Thoracic aorta (tissue), 2 donors: ENCODE measurements at places on chromosomes 7 and 10. TPM values are rescaled to one million over a fixed set of nuclear protein-coding genes. Genes with fewer than 3 reads are reported as not detected.

Gene TEX47
- not detected for total RNA-seq

DNA sequence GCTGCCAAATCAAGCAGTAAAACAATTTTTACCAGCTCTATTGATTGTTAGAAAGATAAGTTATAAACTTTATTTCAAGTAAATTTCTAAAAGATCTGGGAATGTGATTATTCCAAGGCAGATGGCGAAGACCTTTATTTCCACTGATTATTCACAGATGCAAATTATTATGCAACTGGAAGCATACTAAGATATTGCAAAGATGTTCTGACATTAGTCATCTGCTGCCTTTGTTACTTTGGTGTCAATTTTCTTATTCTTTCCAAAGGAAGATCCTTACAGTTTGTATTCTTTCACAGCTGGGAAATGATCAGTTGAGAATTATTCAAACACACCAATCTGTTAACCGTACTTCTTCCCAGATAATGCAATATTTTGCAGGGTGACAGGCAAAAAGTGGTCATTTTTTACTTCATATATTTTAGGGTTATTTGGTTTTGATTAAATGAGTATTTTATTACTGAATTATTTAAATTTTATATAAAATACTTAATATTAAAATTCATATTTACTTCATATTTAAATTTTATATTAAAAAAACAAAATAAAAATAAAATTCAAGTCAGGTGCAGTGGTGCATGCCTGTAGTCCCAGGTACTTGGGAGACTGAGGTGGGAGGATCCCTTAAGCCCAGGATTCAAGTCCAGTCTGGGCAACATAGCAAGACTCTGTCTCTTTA, 171.3 kb downstream of the FZD1 start:
- H3K36me3 ChIP-seq = no peaks in the 10 kb centered on the region
- no peaks in the 10 kb centered on the region for H3K4me1 ChIP-seq
- no peak for DNase-seq

Gene CELF2
- total RNA-seq = 73.5 TPM

DNA sequence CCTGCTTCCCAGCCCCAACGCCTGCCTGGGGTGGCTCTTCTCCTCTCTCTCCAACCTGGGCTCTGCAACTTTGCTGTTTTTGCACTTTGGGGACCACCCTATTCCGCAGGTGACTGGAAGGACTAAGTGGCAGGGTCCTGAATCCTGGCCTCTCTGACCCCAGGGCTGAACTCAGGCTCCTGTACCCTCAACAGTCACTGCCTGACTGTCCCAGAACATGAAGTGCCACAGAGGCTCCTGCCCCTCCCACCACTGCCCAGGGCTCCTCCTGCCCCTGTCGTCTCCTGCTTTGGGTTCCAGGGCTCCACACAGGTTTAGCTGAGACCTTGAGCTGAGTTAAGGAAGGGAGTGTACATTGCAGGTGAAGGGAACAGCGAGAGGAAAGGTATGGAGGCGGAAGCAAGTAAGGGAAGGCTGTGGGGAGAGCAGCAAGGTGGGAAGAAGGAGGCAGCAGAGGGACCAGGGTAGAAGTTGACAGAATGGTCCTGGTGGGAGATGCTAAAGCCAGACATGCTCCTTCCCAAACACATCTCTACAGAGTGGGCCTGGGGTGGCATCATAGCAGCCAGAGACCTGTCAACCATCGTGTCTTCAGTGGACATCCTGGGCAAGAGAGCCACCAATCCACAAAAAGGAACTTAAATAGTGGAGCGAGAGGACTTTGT, 5.7 kb upstream of the GRID1 start:
- no peak overlapping the region for H3K27ac ChIP-seq
- H3K4me1 ChIP-seq = peaks cover 5% of the 10 kb centered on the region
- no peak for DNase-seq
- H3K4me3 ChIP-seq = no peak overlapping the region
- no peaks in the 10 kb centered on the region for H3K36me3 ChIP-seq

DNA sequence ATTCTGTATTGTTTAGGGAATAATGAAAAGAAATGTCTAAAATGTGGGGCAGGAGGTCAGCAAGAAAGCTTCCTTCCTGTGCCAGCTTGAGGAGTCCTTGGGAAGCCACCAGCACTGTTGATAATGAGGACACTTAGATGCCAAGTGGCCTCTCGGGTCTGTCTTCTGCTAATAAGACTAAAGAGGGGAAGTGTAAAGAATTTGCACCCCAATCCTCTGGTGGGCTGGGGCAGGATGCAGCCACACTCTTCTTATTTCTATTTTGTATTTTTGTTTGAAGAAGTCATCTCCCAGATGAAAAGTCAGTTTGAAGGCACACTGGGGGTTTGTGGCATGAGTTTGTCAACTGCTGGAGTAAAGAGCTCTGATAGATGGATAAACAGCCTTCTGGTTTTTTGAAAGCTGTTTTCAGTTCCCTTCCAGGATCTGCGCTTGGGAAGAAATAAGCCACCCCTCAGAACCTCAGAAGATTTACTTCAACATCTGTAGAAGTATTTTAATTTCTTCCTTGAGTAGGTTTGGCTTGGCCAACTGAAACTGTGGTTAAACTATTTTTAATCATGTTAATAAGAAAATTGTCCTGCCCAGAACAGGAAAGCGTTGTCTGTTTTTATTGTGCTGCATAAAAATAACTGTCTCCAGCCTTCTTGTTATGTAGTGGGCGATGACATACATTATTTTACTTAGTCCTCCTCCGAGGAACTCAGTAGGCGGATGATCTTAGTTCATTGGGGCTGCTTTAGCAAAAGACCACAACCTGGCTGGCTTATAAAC, 128.8 kb upstream of the GPR26 start:
- H3K27ac ChIP-seq = no peak overlapping the region
- H3K4me1 ChIP-seq = no peaks in the 10 kb centered on the region
- H3K36me3 ChIP-seq = no peaks in the 10 kb centered on the region
- no peak for DNase-seq

DNA sequence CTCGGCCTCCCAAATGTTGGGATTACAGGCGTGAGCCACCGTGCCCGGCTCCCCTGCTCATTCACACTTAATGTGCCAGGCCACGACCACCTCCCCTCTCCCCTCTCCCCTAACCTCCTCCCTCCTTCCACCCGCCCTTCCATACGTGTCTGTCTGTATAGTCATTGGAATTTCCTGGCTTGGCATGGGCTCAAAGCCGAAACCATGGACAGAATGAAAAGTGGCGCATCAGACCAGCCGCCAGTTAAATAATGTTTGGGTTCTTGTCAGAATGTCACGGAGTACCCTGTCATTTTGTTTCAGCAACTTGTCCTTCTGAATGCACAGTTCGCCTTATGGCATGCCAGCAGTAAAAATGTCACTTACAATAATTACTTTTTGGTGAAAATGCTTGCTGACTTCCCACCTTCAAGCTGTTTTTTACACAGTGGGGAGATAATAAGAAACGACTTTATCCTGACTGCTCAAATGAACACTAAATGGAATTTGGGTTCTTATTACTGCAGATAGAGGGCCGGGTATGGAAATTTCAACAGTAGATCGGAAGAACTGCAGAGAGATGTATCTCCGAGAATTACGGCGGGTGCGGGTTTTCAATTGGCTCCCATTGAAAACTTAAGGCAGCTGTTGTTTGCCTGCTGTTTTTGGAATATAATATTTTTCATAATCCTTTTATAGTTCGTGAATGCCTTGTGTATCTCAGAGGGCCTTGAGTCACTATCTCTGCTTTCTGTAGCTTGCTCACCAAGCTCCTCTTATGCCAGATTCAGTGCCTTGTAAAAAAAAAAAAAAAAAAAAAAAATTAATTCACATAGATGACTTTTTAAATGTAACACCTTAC, 65.5 kb upstream of the SH2B2 start:
- H3K4me3 ChIP-seq = no peak overlapping the region
- no peaks in the 10 kb centered on the region for H3K36me3 ChIP-seq
- no peak overlapping the region for H3K27ac ChIP-seq
- no peaks in the 10 kb centered on the region for H3K4me1 ChIP-seq
- no peak for DNase-seq

DNA sequence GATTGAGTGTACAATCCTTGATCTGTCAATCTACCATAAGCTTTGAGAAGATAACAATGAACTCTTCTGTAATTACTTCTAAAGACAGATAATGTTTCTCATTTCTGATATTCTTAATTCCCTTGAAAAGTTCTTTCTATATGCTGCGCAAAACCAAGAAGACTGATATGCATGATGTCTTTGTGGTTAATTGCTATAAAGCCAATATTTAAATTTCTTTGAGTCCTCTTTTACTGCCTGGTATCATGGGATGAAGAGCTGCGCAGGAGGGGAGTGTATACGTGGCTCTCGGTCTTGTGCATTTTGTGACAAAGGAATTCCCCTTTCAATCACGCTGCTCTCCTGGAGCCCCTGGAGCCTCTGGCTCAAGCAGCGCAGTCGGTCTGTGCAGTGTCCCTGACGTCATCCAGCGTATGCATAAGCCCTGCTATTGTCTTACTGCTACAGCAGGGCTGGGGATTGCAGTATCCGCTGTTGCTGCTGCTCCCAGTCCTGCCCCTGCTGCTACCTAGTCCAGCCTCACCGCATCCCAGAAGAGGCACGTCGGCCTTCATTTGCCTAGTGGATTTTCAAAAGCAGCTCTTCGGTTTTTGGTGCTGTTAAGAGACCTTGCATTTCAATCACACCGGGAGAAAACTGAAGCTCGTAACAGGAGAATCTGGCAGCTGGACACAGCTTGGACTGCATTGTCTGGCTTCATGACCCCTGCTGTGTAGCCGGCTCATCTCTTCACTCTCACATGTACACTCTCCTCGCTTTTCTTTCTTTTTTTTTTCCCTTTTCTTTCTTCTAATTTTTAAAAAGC, 66.7 kb downstream of the ST7 start:
- peak overlapping the region; percentile 72 for H3K4me3 ChIP-seq
- H3K27me3 ChIP-seq = no peaks in the 10 kb centered on the region
- peak overlapping the region; percentile 36 for H3K27ac ChIP-seq
- DNase-seq = peak; percentile 8
- peaks cover 62% of the 10 kb centered on the region for H3K4me1 ChIP-seq

GRCh38 chr10:6074489-6075301, 12.5 kb upstream of the IL2RA start:
- H3K27ac ChIP-seq = no peak overlapping the region
- no peak overlapping the region for H3K4me3 ChIP-seq
- H3K27me3 ChIP-seq = no peaks in the 10 kb centered on the region
- DNase-seq = no peak

- H3K27me3 ChIP-seq = no peaks in the 10 kb centered on the region
- H3K4me1 ChIP-seq = peaks cover 17% of the 10 kb centered on the region
- H3K4me3 ChIP-seq = no peak overlapping the region
Measured at GRCh38 chr7:44438816-44439215, 51.6 kb downstream of the NUDCD3 start.

Gene PIP
- total RNA-seq = 1.1 TPM

Gene SPDYE9
- total RNA-seq = not detected

Gene UBN2
- total RNA-seq = 13.4 TPM
